Prostate gland (tissue), 2 donors: ENCODE measurements at places on chromosomes 5 and 9. TPM values are rescaled to one million over a fixed set of nuclear protein-coding genes. Genes with fewer than 3 reads are reported as not detected.

HEMGN gene
- total RNA-seq, result not detected

DNA sequence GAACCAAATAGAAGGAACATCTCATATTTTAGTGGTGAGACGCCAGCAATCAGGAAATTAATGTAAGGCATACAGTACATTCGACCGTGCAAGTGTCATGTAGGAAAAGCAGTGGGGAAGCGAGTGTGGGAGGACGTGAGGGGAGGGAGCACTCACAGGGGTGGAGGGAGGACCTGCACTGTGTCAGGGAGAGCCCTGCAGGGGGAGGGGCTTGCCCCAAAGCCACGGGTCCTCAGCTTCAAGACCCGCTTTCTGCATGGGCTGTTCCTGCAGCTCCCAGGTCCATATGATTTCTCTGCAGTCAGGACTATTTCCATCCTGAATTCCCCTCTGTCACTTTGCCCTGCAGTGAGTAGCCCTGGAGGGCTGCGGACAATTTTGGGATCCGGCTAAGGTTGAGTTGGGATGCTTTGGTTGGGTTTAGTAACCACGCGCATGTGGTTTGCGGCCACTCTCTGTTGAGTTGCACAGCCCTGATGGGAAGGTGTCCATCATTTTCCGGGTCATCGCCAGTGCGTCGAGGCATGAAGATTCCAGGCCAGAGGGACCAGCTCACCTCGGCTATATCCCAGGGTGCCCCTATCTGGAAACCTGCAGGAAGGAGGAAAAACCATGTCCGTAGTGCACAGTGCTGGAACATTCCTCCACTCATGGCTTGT lies 61.9 kb downstream of the IRX1 start:
- DNase-seq, result no peak

DNA sequence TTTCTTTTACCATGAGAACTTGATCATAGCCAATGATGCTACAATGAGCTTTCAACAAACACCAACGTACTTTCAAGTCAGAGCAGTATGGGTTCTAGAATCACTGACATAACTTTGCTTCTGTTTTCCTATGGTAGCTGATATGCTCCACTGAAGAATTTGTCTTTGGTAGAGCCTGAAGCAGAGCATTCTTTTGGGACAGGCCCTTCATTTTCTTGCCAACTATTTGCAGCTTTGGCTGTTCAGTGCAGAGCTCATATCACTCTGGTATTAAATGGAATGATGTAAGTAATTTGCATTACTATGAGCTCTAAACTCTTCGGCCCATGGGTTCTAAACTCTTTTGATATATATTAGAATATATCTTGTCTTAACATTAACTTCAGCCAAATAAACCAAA lies 51.8 kb upstream of the APC start:
- DNase-seq, result no peak

GRCh38 chr5:57559110-57559635 lies 76.6 kb upstream of the ACTBL2 start:
- DNase-seq, result no peak

GRCh38 chr5:56733580-56733979 lies 81.8 kb upstream of the MAP3K1 start:
- DNase-seq, result peak; percentile 6

GRCh38 chr5:156675395-156675794 lies 174.7 kb upstream of the PPP1R2B start:
- no peak for DNase-seq

CDH12 gene
- total RNA-seq, result 0.14 TPM

GRCh38 chr5:149271716-149272563 lies at the start of gene AFAP1L1:
Gene AFAP1L1 (plus strand): TSS chr5:149271859. CDS start chr5:149271969, 110 bp downstream.
- DNase-seq, result peak; percentile 29

GRCh38 chr9:130453487-130453886 lies 8.7 kb downstream of the ASS1 start:
- no peak for DNase-seq

- DNase-seq, result no peak
Measured at GRCh38 chr9:93278144-93278543, 94.2 kb downstream of the WNK2 start.

- DNase-seq, result no peak
Measured at GRCh38 chr5:123181394-123181801, 92.4 kb downstream of the PRDM6 start.

HAVCR2 gene
- total RNA-seq, result 2.8 TPM

DNA sequence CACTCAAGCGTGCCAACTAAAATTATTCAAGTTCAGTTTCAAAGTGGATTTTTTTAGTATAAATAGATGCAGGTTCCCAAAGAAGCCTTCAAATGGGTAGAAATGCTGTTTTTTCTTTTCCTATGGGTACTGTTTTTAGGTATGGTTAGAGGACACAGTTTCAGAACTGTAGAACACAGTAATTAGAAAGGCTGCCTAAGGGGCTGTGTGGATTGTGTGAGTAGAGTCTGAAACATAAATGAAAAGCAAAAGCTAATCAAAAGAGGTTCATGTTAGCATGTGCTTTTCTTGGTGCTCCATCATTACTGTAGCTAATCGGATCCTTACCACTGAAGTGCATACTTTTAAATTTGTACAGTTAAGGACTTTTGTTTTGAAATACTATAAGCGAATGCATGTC lies 85.3 kb downstream of the ZSWIM6 start:
- DNase-seq, result no peak

DNA sequence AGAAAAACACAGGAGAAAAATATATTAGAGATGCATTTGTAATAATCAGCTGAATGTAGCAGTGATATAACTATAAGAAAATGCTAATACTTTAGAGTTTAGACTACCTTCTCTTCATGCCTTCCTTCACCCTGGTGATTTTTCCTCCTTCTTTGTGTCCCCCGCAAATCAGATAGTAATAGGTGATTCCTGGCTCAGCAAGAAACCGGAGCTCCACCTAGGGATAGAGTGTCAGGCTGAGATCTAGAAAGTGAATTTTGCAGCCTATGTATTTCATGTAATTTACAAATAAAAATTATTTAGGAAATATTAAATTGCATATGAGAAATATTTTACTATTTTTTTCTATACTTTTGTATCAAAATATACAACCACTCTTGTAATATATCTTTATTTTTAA lies 109.8 kb upstream of the ST8SIA4 start:
- no peak for DNase-seq

PCDHA6 gene
- total RNA-seq, result 2.2 TPM

GRIA1 gene
- total RNA-seq, result 2.7 TPM

PRRX2 gene
- 14.3 TPM for total RNA-seq

- DNase-seq, result no peak
Measured at GRCh38 chr9:126975327-126976220, 61.0 kb downstream of the RALGPS1 start.

ANXA1 gene
- 341 TPM for total RNA-seq

DNA sequence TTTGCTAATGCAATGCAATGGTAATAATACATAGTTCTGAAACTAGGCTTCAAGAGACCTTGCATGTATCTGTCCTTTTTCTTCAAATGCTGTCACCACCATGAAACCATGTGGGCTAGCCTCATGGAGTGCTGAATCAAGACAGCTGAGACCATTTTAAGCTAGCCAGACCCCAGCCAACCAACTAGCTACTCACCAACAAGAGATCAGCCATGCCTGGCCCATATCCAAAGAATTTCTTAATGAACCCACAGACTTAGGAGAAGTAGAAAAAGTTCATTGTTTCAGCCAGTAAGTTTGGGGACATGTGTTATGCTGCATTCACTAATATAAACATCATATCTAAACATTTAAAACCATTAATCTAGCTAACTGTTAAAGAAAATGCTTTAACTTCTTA lies 139.8 kb upstream of the EDIL3 start:
- no peak for DNase-seq

GRCh38 chr9:92514635-92515034 lies 21.2 kb downstream of the ECM2 start:
- no peak for DNase-seq

- no peak for DNase-seq
Measured at GRCh38 chr5:178466342-178466741, 123.9 kb downstream of the COL23A1 start.

DNA sequence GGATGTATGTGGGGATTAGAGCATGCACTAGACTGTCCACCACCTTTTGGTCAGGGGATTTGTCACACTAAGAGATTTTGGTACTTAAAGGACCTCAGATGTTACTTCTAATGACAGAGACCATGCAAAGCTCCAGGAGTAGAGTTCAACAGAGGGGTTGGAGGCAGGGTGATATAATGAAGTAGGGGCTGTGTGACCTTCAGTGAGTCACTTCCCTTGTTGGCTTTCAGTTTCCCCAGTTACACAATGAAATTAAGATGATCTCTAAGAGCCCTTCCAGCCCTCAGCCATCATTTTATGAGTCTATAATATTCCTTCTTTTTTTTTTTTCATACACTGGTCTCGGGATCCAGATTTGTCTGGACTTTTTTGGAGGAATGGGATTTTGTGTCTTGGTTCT lies 26.8 kb downstream of the GLRA1 start:
- no peak for DNase-seq

SLC27A6 gene
- 25.3 TPM for total RNA-seq

DNA sequence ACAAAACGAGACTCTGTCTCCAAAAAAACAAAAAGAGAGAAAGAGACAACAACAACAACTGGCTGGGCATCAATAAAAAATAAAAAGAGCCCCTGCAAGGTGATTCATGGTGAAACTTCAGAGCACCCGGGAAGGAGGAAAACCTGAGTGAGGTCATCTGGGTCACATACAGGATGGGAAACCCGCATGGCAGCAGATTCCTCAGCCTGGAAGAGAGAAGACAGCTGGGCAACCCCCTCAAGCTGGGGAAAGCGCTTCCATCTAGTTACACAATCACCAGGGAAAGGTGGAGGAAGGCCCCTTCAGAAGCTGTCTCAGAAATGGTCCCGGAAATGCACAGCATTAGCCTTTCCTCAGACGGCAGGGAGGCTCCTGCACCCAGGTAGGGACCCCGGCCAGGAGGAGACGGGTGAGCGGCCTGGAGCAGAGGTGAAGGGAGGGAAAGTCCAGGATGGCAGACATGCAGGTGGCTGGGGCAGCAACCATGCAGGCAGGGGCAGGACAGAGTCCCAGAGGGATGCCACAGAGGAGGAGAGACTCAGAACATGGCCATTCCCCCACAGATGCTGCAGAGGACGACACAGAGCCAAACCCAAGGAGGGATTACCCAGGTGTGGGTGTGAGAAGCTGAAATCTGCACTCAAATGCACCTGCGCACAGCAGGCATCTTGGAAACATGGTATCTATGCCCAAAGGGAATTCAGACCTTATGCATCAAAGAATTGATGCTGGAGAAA lies 29.4 kb downstream of the CAMSAP1 start:
- DNase-seq, result no peak

- DNase-seq, result no peak
Measured at GRCh38 chr5:140631831-140632365, 1.1 kb downstream of the CD14 start.
